ENCODE measurements at places on chromosomes 1 and 21.
A peak's percentile ranks its signal among the peaks of the same experiment; 100 is the strongest.

GRCh38 chr1:115643666-115644065 lies 1.9 kb downstream of the VANGL1 start:
- DNase-seq, result no peak

- no peak for DNase-seq
Measured at GRCh38 chr1:199041173-199041914, 402.5 kb downstream of the PTPRC start.

DNA sequence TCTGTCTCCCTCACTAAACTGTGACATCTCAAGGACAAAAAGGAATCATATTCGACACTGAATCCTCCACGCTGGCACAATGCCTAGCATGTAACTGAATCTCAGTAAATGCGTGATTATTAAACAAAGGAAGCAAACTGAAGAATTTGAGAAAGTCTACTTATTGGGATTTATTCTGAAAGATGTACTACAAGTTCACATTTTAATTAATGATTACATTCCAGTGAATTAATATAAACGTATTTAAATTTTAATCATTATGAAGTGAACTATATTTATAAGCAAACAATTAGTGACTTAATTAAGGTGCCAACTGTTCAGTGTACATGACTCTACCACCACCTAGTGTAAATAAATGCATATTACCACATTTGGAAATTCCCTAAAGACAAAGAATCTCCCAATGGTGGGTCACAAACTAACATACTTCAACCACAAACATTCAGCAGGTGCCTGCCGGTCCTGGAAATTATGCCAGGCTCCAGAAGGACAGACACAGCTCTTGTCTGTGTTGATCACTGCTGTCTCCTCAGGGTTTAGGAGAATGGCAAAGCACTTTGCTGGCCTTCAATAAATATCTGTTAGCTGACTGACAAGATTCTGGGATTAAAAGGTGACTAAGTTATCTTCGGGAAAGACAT lies 56.3 kb downstream of the SMYD3 start:
- peak; percentile 8 for DNase-seq

DNA sequence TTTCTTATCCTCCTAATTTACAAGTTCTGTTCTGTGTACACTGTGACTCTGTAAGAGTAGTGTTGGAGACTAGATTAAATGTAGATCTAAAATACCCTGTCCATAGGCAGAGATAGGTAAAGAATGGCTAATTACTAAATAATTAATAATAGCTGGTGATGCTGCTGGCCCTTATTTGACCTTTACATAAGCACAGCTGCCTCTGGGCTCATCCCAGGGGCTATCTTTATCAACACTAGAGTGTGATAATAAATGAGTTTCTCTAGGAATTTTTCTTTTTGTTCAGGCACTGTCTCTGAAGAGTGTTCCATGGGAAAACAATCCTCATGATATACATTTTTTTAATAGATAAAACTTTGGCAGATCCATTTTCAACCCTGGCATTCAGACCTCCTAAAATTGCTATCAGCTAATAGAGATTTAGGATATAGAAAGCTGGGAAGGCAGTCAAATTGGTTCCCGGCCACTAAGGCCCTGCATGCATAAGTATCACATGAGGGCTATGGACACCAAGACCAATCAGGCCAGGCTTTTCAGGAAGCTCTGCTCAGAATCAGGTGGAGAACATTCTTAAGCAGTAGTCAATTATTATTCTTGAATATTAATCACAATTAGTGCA lies 107.2 kb downstream of the ROR1 start:
- no peak for DNase-seq

GRCh38 chr1:29180497-29181412 lies 945 bp downstream of the SRSF4 start:
- no peak for DNase-seq
